ENCODE measurements at places on chromosomes 12 and 14.
A peak's percentile ranks its signal among the peaks of the same experiment; 100 is the strongest.

DNA sequence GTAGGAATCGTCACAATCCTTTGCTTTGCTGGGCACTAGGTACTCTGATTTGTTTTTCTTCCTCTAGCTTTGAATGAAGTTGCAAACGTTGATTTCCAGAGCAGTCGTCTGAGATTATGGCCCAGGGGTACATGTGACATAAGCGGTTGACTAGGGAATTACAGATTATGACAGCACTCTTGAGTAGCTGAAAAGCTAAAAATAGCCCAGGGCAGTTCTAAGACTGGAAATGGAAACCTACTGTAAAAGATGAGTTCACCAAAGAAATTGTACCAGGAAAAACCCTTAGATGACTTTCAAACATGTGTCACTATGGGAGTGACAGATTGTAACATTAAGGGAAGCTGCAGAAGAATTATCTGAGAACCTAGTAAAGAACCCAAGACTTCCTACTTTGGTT, 108.5 kb downstream of the ANO6 start:
- DNase-seq: no peak

DNA sequence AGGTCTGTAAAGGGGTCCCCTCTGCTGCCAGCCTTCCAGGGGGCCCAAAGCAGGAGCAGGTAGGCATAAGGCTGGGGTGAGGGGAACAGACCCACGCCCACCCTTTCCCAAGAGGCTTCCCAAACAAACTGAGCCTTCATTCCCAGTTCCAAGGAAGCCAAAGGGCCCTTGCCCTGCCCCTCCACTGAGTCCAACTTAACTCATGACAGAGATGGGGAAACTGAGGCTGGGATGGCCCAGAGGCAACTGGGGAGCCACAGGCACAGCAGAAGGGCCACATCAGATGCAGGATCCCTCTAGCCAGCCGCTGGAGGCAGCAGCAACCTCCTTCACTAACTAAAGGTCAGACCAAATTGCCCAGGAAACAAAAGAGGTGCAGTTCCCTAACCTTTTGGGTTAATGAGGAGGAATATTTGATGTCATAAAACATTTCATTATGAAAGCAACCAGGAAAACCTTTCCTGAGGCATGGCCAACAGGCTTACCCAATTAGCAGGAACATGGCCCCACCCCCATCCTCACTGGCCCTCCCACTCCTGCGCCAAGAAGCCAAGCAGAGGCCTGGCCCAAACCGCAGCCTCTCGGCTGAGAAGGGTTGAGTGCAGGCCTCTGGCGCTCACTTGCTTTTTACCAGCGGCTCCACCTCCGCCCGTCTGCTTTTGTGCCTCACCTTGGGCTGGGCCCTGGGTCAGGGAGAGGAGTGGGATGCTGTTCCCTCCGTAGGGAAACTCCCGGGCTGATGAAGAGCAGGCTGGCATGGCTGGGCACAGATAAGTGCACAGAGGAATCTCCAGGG, 293.5 kb upstream of the RTL1 start:
- DNase-seq: no peak

DNA sequence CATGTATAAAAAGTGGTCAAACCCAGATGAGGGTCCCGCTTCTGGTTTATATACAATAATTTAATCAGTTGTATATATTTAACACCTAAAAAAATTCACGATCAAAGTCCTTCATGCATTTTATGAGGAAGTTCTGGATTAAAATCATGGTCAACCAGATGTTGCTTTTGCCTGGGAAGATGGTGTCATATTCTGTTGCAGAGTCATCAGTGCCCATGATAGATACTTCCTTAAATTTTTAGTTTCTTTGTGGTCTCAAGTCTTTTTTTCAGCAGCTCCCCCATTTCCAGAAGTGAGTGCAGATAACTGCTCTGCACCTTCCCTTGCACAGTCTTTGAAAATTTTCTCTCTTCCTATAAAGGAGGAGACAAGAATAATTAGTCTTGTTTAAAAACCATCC, 16.1 kb downstream of the ERP29 start:
- DNase-seq: no peak

GRCh38 chr14:21003788-21004346, 4.8 kb downstream of the SLC39A2 start:
- DNase-seq: no peak

DNA sequence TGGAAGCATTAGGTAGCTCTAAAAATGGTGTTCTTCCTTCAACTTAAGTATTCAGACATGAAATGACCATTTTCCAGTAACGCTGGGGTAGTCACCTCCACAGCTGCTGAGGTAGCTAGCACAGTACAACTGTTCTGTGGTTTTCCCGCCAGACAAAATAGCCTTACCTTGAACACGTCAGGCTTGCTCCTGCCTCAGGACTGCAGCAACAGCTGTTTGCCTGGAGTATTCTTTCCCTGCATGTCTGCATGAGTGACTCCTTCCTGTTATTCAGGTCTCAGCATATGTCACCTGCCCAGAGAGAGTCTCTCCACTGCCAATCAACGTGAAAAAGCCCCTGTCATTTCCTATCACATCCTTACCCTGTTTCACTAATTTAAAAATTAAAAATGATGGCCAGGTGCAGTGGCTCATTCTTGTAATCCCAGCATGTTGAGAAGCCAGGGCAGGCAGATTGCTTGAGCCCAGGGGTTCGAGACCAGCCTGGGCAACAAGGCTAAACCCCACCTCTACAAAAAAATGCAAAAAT, 37.9 kb downstream of the WDR89 start:
- no peak for DNase-seq

- DNase-seq: no peak
Measured at GRCh38 chr12:89507015-89507824, 17.4 kb downstream of the GALNT4 start.

- DNase-seq: peak; percentile 36
Measured at GRCh38 chr14:87615822-87616679, 376.9 kb downstream of the GALC start.

DNA sequence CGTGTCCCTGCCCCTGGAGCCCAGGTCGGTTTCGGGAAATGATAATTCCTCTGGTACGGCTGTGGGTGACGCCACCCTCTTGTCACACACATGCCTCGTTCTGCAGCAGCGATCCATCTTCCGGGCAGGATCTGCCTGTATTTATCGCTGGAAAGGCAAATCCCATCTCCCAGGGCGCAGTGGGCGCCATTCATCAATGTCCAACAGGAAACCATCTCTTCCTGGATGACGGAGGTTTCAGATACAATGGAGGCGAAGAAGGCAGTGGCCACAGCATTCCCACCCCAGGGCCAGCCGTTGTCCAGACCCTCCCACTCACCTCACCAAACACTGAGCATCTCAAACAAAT, 74.2 kb downstream of the NOC4L start:
- DNase-seq: no peak

- DNase-seq: no peak
Measured at GRCh38 chr12:65113621-65114035, 7.5 kb downstream of the WIF1 start.

- peak; percentile 86 for DNase-seq
Measured at GRCh38 chr12:117367006-117367638, 5.7 kb upstream of the NOS1 start.

- peak; percentile 34 for DNase-seq
Measured at GRCh38 chr12:48542300-48542928, 17.0 kb downstream of the OR8S1 start.

DNA sequence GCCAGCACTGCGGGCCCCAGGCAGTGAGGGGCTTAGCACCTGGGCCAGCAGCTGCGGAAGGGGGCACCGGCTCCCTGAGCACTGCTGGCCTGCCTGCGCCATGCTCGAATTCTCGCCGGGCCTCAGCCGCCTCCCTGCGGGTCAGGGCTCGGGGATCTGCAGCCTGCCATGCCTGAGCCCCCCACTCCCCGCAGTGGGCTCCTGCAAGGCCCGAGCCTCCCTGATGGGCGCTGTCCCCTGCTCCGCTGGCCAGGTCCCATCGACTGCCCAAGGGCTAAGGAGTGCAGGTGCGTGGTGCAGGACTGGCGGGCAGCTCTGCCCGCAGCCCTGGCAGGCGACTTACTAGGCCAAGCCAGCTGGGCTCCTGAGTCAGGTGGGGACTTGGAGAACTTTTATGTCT, 133.3 kb upstream of the LMNTD1 start:
- DNase-seq: no peak

DNA sequence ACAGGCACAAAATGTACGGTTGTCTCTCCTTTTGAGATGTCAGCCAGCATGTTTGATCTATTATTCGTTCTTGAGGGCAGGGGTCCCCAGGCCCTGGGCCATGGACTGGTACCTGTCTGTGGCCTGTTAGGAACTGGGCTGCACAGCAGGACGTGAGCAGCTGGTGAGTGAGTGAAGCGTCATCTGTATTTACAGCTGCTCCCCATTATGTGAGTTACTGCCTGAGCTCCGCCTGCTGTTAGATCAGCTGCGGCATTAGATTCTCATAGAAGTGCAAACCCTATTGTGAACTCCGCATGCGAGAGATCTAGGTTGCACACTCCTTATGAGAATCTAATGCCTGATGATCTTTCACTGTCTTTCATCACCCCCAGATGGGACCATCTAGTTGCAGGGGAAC, 41.4 kb upstream of the SCN8A start:
- no peak for DNase-seq

- no peak for DNase-seq
Measured at GRCh38 chr14:33350366-33350990, 411.8 kb downstream of the NPAS3 start.

GRCh38 chr12:104022786-104023185, 27.2 kb downstream of the GLT8D2 start:
- no peak for DNase-seq

DNA sequence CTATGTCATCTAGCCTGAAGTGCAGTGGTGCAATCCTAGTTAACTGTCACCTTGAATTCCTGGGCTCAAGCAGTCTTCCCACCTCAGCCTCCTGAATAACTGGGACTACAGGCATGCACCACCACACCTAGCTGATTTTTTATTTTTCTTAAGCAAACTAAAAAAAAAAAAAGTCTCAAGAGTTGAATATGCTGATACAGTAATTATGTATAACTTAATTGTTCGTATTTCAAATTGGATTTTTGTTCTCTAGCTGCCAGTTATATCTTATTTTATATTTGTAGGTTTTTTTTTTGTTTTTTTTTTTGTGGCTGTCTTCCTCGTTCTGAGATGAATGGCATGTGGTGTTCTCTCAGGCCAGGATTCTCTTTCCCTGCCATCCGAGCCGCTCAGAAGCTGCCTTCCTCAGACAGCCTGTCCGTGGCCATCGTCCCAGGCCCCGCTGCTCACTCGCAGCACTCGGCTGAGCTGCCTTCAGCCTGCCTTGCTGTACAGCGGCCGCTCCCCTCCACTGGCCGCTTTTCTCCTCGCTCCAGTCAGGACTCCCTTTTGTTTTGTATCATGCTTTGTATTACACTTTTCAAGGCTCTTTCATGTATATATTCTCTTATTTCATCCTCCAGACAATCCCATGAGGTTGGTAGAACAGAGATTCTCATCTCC, 53.3 kb downstream of the WDR20 start:
- DNase-seq: peak; percentile 74

DNA sequence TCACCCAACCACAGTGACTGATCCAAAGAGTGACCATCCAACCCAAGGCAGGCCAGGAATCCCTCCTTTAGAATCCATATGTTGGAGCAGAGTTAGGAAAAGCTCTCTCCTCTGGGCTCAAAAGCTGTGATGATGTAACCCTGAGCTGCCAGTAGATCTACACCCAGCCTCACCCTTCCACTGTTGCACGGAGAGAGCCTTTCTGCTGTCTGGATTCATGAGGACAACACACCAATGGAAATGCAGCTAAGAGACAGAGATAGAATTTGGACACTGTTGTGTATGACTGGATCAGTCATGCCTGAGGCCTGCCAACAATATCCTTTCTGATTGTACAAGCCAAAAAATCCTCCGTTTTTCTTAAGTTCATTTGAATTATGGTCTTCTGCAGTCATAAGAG, 4.4 kb upstream of the OR6J1 start:
- no peak for DNase-seq

DNA sequence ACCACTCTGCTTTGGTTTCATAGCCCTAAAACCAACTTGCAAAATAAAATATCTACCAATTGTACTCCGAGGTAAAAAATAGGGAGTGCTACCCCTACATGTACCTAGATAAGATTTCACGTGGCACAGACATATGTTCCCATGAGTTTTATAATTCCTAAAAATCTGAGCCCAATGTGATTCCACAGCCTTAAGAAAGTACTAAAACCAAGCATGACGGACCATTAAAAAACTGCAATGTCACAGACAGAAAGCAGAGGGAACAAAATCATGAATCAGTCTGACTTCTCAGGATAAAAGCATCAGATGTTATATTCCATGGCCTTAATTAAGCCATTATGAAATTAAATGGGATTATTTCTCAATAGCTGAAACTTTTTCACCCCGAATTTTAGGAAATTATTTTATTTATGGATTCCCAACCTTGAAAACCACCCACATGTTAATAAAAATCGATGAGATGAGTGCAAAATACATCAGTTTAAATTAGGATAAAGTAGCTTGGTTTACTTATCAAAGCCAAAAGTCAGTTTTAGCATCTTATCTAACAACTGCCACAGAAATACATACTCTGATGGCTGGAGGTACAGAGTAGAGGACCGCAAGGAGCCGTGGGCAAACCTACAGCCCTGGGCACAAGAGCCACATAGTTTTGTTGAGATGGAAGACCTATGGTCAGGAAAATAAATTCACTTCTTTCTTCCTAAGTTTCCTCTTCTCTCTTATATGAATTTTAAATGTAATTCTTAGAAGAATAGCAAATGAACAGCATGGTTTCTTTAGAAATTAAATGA, 4.5 kb downstream of the ITPR2 start:
- no peak for DNase-seq

GRCh38 chr12:80810874-80811273, 94.2 kb downstream of the MYF5 start:
- no peak for DNase-seq

DNA sequence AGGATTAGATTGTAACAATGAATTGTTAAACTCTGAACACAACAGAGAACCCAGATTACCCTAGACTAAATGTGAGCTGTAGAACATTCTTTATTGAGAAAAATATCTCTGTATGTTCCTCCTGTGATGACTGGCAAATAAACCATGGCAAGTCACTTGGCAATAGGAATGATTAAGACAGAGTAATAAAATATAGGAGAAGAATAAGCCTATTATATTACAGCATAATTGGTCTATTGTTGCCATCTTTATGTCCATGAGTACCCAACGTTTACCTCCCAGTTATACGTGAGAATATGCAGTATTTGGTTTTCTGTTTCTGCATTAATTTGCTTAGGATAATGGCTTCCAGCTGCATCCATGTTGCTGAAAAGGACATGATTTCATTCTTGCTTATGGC, 211.2 kb upstream of the AVPR1A start:
- no peak for DNase-seq

DNA sequence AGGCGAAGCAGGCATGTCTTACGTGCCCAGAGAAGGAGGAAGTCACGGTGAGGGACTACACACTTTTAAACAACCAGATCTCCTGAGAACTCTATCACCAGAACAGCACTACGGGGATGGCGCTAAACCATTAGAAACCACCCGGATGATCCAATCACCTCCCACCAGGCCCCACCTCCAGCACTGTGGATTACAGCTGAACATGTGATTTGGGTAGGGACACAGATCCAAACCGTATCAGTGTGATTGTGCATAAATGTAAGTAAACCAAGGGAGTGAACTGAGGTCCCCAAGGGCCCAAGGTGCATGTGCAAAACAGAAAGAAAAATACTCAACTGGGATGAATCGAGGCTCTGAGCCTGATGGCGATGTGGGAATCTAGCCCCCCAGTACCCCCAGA, 134.2 kb downstream of the DICER1 start:
- DNase-seq: no peak
